ENCODE measurements at places on chromosomes 6 and 20. TPM values are rescaled to one million over a fixed set of nuclear protein-coding genes. Genes with fewer than 3 reads are reported as not detected.

DNA sequence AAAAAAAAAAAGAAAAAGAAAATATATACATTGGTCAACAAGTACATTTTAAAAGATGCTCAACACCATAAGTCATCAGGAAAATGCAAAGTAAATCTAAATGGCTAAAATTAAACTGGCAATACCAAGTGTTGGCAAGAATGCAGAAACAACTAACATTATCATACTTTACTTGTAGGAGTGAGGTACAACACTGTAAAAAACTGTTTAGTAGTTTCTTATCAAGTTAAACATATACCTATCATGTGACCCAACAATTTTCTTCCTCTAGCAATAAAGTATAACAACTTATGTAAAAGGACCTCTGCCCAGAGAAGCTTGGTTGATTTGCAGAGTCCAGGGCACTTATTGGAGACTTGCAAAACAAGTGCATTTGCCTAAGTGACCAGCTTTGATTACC is 40.4 kb downstream of the LMBRD1 start:
- no peak for DNase-seq

DNA sequence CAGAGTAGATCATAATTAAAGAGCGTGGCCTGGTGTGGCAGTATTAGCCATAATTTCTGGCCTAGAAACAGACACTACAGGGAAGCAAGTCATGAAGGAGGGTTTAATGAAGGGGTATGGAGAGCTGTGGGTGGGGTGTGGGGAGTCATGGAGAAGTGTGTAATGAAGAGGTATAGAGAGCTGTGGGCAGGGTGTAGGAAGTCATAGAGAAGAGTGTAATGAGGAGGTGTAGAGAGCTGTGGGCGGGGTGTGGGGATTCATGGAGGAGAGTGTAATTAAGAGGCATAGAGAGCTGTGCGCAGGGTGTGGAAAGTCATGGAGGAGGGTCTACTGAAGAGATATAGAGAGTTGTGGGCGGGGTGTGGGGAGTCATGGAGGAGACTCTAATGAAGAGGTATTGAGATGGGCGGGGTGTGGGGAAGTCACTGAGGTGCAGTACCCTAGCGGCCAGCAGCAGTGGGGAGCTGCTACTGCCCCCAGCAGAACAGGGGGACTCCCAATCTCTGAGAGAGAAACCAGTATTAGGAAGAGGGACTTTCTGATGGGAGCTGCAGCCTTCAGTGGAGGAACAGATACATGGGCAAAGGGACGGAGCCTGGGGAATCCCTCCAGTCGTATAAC is 145.4 kb upstream of the FOXA2 start:
- DNase-seq: no peak

DNA sequence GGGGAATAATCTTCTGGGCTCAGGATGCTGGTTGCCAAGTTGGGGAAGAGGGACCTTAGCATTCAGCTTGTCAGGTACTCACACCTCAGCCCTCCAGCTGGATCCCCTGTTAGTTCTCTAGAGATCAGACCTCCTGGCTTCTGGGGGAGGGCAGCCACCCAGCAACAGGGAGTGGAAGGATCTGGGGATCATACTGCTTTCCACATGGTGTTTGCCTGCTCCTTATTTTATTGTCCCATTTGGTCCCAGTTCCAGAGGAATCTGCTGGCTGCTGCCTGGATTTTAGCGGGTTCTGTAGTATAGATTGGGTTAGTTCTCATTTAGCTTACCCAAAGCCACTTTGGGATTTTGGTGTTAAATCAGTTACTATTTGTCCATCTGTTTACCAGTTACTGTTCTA is 29.3 kb downstream of the KAT14 start:
- no peak for DNase-seq

DNA sequence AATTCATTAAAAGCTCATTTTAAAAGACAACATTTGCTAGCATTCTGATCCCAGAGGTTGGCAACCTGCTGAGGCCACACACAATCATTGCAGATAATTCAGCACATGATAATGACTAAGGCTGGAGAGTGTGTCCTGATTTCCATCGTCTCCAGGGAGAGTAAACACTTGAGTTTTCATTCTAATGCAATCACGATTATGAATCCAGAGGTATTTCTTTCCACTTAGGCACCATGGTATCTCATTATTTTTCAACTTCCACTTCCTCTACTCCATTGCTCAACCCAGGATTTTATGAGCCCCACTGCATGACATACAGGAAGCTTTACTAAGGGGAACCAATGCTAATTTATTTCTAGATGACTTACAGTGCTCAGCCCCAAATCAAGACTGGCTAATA is 273.8 kb upstream of the AGPAT4 start:
- no peak for DNase-seq

DNA sequence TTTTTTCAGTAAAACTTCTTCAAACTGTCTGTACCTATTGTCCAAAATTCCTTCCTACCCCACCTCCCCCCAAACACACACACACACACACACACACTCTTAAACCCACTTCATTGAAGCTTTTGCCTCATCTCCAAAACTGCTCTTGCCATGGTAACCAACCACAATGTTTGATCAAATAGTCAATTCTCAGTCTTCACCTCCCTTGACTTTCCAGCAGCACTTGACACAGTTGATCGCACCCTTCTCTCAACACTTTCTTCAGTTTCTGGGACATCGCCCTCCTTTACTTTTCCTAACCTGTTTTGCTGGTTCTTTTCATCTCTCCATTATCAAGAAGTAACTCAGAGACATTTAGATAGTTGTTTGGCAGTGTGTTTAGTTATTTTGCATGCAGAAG is 71.5 kb upstream of the COL21A1 start:
- no peak for DNase-seq

- no peak for DNase-seq
Observed at GRCh38 chr6:2877960-2878359, 25.1 kb downstream of the SERPINB9 start.

DNA sequence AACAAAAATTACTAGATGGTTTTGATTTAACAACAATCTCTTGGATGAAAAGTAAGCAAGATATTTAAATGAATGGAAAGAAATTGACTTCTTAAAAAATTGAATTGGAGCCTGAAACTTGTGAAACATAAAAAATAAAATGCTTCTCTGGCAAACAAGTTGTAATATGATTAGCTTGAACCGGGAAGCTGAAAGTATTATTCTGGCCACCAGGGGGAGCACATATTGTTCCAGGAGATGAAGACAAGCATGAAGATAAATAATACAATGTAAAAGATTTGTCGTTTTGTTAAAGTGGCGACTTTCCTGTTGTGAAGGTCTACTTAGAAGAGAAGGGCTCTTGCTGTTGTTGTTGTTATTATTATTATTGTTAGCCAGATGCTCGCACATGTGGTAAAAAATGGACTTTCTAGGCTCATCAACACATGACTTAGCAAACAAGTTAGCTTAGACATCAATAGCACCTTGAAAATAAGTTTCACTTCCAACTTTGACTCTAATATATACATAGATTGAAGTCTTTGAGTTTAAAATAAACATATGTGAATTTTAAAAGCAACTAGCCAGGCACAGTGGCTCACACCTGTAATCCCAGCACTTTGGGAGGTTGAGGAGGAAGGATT is 14.2 kb downstream of the PAX1 start:
- no peak for DNase-seq

GRCh38 chr20:19593762-19594161 is 164.3 kb upstream of the RIN2 start:
- DNase-seq: no peak

DNA sequence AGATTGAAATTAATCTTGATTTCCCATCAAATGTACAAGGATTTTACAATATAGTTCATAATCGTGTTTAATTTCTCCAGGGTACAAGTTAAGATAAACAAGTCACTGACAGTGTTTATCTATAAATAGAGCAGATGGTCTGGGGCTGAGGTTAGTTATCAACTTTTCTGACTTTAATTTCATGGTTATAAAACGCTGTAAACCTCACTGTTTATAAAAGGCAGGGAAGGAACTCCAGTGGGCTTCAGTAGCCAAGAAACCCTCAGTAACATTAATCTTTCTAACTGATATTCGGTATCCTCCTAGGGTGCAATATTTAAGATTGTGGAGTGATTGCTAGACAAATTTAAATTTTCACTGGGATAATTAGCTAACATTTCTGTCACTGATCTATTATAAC is 68.6 kb downstream of the GFRAL start:
- DNase-seq: no peak

GRCh38 chr20:37692459-37693166 is 1.2 kb upstream of the CTNNBL1 start:
- no peak for DNase-seq

DNA sequence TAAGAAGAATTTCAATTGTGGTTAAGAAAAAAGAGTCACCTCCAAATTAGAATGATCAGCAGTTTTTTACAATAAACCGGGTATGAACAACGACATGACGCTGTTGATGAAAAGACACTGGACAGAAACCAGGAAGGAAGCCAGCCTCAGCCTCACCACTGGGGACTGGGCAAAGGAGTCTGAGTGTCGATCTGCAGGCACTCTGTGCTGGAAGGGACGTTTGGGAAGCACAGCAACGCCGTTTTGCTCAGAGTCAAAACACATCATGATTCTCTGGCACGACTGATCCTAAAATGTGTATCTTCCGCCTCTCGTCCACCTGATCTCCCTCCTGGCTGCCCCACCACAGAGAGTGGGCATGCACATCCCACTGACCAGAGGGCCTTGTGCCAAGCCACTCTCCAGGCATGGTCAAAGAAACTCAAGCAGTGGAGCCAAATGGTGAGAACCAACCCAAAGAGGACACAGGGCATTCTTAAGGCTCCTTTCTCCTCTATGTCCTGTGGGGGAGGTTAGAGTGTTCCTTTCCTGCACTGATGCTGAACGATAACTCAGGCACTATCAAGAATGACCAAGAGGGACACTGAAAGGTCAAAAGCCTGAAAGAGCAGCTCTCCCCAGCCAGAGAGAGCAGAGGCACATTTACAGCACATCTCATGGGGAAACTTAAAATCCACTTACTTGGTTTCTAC is 68.8 kb downstream of the AGPAT4 start:
- DNase-seq: no peak

- no peak for DNase-seq
Observed at GRCh38 chr6:31575335-31575901, at the start of gene TNF. TSS of gene TNF (plus strand) at chr6:31575565. CDS start at chr6:31575742, 177 bp downstream.

DNA sequence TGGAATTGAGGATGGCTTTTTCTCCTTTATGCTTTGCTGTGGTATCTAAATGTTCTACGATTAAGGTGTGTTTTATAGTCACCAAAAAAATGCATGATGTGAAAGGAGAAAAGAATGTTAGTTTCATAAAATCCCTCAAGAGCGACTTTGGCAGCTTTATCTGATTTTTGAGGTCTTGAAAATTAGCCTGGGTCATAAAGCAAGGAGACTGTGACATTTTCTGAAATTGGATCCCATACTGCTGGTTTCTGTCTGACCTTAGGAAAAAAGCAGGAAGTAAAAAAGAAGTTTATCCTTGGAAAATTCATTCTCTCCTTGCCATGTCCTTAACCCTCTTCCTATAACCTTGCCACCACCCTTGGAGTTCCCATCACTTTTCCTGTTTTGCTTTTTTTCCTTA is 525.3 kb downstream of the CD83 start:
- DNase-seq: no peak

DNA sequence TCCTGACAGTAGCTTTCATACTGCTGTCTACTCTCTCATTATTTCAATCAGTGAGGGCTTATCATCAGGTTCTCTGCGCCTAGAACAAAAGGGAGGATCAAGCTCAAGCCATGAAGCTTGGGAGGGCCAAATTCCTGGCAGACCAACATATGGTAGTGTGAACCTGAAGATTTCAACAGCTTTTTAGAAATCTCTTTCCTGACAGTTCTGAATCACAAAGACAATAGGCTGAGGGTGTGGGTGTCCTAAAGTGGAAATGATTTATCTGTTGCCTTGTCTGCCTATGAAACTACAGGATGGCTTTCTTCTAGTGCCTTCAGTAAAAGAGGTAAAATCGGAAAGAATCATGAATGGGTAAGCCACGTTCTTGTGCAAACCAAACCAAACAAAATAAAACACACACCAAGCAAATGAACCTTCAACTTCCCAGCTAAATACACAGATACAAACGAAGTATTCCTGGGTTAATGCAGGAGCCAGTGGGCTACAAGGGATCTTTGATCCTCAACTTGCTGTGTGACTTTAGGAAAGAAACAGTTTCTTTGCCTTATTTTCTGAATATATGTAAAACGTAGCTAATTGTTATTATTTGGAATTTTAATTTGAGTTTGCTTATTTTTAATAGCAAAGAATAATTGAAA is 2.7 kb upstream of the RHAG start:
- no peak for DNase-seq

DNA sequence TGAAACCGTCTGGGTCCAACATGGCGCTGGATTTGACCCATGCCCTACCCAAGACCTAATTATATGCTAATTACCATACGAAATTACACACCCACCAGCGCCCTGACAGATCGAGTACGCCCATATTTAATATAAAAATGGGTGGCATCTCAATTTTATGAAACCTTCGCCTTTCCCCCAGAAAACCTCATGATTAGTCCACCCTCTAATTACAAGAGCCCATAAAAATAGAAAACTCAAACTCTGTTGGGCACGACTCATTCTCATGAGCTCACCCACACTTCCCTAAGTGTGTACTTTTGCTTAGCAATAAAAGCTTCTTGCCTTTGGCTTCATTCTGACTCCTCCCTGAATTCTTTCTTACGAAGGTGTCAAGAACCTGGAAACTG is 136.4 kb downstream of the OR2B2 start:
- DNase-seq: no peak

GRCh38 chr20:39268491-39268951 is 306.4 kb downstream of the DHX35 start:
- DNase-seq: no peak

DNA sequence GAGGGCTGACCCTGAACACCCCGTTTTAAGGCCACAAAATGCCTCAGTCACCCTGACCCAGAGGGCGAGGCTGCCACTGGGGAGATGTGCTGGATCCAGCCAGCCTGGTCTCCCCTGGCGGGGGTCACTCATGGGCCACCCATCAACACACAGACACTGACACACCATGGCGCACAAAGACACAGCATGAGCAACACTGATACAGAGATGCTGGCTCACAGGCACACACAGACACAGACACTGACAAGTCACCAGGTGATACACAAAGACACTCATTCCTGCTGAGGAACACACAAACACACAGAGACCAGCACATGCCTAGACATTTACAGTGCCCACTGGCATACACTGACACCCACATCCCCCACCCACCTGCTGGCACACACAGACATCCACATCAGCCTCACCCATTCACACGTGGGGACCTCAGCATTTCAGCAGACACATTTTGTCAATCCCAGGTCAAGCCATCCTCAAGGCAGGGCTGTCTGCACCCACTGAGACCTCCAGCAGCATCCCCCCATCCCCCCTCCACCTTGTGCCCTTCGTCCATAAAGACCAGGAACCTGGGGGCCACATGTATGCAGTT is 63.4 kb downstream of the MDGA1 start:
- no peak for DNase-seq

GRCh38 chr6:106114492-106114891 is 28.4 kb downstream of the PRDM1 start:
- DNase-seq: no peak

GRCh38 chr20:47487175-47487917 is 14.3 kb upstream of the NCOA3 start:
- DNase-seq: no peak

GSTA2 gene
- total RNA-seq: not detected

CTAGE9 gene
- not detected for total RNA-seq

SYCP2 gene
- total RNA-seq: 4.5 TPM

PSORS1C1 gene
- 2.7 TPM for total RNA-seq

GABRR2 gene
- not detected for total RNA-seq

MYH7B gene
- not detected for total RNA-seq

DYNLT1 gene
- total RNA-seq: 107 TPM

PSMF1 gene
- 95.7 TPM for total RNA-seq

HRH3 gene
- not detected for total RNA-seq

RIPOR2 gene
- total RNA-seq: 0.83 TPM

KIAA1755 gene
- 0.30 TPM for total RNA-seq

ASIP gene
- total RNA-seq: not detected

NDUFAF4 gene
- 27.6 TPM for total RNA-seq

ZBTB22 gene
- 8.5 TPM for total RNA-seq

DNAH8 gene
- total RNA-seq: 0.03 TPM
